Anterior cingulate cortex (tissue), 58 donors: ENCODE measurements at places on chromosomes 13 and 19.

DNA sequence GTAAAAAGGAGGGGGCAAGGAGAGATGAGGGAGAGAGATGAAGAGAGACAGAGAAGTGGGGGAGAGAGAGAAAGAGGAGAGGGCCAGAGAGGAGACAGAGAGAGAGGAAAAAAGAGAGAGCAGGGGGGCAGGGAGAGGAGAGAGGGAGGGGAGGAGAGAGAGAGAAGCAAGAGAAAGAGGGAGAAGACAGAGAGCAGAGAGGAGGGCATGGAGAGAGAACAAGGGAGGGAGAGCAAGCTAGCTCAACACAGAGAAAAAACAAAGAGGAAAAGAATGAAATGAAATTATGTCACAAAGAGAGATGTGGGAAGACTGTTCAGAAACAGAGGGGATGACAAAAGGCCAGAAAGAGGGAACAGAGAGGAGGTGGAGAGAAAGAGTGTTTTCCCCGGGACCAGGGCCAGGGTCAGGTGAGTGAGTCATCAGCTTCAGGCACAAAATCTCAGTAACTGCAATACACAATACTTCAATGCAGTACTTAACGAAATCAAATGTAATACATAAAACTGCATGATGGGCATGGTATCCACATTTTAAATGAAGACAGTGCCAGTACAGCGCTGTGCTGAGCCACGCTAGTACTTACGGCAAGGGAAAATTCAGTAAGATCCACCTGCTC lies 4.8 kb downstream of the KLK7 start:
- DNase-seq = no peak

DNA sequence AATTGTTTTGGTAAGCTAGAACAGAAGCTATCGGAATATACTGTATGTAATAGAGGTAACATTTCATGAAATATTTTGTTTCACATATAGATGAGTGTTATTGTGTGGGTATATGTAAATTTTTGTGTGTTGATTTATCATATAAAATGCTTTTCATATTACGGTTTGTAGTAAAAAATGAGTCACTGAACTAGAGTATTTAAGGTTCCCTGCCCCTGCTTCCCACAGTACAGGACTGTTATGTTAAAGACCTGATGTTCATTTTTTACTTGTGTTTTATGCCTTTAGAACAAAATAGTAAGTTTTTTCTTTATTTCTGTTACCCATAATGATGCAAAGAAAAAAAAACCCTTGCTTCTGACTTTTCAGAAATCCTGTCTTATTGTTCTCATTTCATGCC lies 243.4 kb downstream of the ENOX1 start:
- DNase-seq = no peak

DNA sequence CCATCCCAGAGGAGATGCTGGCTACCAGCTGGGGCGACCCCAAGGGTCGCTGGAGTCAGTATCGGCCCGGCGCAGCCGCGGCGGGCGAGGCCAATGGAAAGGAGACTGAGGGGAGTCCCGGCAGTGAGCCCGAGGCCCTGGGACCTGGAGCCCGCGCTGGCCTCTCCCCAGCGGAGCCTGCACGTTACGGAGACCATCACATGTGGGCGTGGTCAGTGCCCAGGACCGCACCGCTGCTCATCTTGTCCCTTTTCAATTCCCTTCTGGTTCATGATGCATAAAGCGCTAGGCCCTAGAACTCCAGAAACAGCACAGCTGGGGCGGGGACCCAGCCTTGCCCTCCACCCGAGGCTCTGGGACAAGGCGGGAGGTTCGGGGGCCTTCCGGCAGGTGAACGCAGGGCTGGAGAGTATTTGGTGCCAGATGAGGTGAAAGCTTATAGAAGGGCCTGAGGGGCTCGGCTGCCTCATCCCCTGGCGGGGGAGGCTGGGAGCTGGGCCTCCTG lies 8.0 kb downstream of the C19orf25 start:
- DNase-seq = no peak

GRCh38 chr19:48614436-48615230 lies at the start of gene FAM83E:
TSS of gene FAM83E (minus strand) at chr19:48615076. CDS start at chr19:48613372, 1,704 bp downstream.
- no peak for DNase-seq

GRCh38 chr13:41325752-41326151 lies 14.7 kb downstream of the NAA16 start:
- DNase-seq = no peak

GRCh38 chr13:113239986-113240385 lies 30.6 kb downstream of the CUL4A start:
- no peak for DNase-seq

GRCh38 chr13:97141097-97141496 lies 81.0 kb upstream of the MBNL2 start:
- DNase-seq = no peak

DNA sequence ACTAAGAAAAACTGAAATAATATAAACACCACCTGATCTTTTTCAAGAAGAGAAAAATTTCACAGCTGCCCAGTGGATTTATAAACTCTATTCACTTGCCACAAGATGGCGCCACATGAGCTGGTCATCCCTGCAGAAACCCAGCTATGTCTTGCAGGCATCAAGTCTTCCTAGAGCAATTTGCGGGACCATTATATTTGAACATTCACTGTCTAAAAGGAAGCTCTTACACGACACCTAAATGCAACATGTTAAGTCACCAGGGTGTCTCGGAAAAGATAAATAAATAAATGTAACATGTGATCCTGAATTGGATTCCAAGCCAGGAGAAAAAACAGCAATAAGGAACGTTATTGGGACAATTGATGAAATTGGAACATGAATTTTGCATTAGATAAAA lies 20.3 kb upstream of the AKT2 start:
- peak; percentile 53 for DNase-seq

- DNase-seq = no peak
These were observed 21.1 kb downstream of the SYDE1 start for GRCh38 chr19:15128162-15128770.

DNA sequence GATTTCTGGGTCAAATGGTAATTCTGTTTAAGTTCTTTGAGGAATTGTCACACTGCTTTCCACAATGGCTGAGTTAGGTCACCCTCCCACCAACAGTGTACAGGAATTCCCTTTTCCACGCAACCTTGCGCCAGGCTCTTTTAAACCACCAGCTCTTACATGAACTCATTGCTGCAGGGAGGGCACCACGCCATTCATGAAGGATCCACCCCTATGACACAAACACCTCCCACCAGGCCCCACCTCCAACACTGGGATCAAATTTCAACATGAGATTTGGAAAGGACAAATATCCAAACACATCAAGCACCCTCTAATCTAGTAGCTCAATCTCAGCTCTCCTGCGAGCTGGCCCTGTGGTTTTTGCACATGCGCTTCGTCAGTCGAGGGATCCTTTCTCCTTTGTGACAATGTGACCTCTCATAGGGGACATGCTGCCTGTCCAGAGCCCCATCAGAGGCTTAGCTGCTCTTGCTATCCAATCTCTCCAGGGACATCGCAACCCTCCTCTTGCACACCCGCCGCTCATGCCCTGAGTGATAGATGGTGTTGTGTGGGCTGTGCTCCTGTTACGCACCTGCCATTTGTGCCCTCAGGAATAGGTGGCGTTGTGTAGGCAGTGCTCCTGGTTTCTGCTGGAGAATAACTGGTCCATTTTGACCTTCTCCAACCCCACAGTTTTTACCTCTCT lies 328.0 kb downstream of the UQCRFS1 start:
- DNase-seq = no peak

GRCh38 chr13:100182900-100183490 lies 94.1 kb downstream of the PCCA start:
- DNase-seq = no peak

DNA sequence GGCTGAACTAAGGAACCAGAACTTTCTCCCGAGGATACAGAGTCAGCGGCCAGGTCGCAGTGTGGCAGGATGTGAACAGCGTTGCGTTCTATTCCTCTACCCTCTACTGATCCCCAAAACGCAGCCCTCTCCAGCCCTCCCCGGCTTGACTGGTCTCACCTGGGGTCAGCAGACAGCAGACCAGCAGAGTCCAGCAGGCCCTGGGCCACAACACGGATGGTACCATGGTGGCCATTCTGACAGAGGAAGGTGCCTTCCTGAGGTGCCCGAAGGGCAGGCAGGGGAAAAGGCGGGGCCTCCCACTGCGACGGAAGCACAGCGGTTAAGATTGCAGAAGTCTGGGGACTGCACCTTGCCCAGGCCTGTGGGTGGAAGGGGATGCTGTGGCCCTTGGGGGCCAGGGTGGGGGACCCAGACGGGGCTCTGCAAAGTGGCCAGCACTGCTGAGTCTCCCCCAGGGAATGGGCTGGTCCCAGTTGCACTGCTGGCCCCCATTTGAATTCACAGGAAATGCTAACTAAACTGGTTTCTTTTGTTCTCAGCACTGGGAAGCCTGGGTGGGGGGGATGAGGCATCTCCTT lies at the start of gene ICAM3:
Gene ICAM3 (minus strand): TSS at position 245 of the 581 bp plus-strand sequence. CDS start 10 bp downstream, at position 235.
- DNase-seq = no peak

DNA sequence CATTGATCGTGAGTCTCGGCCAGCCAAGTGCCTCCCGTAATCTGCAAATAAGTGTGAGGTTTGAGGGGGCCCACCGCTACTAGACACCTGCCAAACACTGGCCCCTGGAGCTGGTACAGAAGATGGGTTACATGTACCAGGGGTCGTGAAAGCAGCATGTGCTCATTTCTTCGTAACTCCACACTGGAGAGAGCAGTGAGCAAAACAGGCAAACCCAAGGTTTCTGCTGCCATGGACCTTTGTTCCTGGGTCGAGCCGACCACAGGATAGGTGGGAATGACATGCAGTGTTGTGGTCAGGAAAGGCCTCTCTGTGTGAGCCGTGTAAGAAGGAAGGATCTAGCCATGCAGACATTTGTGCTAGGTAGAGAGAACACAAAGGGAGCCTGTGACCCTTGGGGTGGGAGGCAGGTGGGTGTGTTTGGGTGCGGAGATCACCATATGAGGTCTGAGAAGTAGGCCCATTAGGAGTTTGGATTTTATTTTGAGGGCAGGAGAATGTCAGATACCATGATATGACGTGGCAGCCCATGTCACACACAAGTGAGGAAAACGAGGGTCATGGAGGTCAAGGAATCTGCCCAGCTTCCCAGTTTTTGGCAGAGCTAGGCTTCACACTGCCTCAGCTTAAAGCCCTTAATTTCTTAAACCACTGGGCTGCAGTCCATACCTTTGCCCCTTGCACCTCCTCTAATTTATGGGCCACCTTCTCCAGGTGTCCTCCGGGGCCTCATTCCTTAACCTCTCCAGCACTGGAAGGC lies 919 bp downstream of the GTF3A start:
- no peak for DNase-seq

DNA sequence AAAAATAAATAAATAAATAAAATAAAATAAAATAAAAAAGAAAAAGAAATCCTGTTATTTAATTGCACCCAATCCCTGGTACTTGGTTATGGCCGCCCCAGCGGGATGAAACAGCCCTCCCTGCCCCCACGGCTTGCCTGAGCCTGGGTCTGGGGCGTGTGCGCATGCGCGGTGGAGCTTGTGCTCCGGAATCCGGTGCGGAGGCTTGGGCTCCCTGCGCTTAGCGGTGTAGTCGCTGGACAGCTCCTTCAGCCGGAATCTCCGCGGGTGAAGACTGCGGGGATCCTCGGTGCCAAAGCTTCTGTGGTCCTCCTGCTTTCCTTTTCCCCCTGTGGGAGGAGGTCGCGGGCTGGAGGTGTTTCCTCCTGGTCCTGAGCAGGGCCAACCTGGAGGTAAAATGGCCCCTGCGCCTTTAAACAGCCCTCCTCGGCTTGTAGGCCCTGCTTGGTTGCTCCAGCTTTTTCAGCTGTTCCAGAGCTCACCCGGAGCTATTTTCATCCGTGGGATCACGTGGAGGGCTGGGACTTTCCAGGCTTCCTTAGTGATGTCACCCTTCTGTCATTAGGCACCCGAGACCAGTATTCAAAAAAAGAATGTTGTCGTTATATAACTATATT lies at the start of gene PLA2G4C:
Gene PLA2G4C (minus strand): TSS at position 468 of the 617 bp plus-strand sequence. CDS start 4,288 bp downstream, outside the sequence.
- DNase-seq = peak; percentile 95

- no peak for DNase-seq
These were observed 12.5 kb downstream of the ZNF611 start for GRCh38 chr19:52722062-52723003.

GRCh38 chr19:3979289-3979673 lies 6.0 kb downstream of the EEF2 start:
- no peak for DNase-seq

GRCh38 chr19:29404015-29404414 lies 121.8 kb upstream of the VSTM2B start:
- DNase-seq = no peak
